NCI-H2081 (cell line): ENCODE measurements at places on chromosomes 2 and 18.

DNA sequence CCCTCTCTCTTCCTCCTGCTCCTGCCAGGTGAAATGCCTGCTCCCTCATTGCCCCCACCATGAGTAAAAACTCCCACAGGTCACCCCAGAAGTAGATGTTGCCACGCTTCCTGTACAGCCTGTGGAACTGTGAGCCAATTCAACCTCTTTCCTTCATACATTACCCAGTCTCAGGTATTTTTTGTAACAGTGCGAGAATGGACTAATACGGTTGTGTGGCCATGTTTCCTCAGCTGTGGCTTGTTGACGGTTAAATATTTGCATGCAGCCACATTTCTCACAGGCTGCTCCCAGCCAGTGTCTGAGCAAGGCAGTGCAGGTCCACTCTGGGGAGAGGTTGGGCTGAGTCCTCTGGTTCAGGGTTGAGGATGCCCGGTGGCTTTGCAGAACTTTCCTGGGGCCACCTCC is 27.8 kb upstream of the COPS8 start:
- no peak for DNase-seq

DNA sequence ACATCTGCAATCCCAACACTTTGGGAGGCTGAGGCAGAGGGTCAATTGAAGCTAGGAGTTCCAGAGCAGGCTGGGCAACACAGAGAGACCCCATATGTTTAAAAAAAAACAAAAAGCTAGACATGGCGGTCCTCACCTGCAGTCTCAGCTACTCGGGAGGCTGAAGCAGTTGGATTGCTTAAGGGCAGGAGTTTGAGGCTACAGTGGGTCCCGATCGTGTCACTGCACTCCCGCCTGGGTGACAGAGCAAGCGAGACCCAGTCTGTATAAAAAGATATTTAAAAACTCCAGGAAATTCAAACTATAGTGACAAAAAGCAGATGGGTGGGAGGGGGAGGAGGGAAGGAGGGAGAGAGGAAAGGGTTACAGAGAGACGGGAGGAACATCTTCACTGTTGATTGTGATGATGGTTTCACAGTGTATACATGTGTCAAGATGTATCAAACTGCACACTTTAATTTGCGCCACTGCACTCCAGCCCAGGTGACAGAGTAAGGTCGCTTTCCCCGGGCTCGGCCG is 942 bp upstream of the ZNF236 start:
- DNase-seq = no peak

DNA sequence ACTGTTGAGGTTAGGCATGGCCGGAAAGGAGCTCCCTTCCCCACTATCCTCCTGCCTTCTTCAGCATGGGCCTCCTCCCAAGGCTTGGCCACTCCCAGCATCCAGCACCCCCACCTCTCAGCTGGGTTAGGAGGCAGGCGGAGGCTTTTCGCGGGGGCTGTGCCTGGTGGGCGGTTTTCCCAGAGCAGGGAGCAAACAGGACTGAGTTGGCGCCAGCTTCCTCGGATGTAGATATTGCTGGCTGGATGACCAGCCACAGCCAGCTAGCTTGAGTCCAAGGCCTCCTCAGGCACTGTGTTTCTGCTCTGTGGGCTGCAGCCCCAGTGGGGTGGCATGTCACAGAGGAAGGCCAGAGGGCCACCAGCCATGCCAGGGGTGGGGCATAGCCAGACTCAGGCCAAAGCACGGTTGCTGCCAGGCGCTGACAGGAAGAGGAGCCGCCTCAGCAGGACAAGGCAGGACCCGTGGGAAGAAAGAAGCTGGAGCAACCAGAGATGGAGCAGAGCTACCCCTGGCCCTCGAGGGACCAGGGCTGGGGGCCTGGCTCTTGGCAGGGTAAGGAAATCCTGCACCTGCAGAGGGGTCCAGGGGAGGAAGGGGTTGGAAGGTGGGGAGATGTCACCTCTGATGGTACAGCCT is at the start of gene TCF23:
Gene TCF23 (plus strand): TSS at position 204 of the 639 bp plus-strand sequence. CDS start 130 bp downstream, at position 334.
- no peak for DNase-seq

- DNase-seq = peak; percentile 30
Observed at GRCh38 chr2:85405201-85406059, 4.7 kb downstream of the CAPG start.

GRCh38 chr2:205731583-205731981 is 49.3 kb downstream of the NRP2 start:
- no peak for DNase-seq

DNA sequence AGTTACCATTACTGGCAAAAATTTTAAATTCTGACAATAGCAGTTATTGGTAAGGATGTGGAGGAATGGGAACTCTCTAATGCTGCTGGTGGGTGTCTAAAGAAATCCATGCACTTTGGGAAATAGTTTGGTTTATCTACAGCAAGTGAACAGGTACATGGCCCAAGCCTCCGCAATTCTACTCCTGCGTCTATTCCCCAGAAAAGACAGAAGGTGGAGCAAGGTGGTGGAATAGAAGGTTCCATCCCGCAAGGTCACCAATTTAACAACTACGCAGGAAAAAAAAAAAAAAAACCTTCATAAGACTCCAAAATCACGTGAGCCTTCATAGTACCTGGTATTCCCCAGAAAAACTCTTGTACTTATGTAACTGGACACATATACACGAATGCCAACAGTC is 6.5 kb downstream of the CFAP65 start:
- DNase-seq = no peak

DNA sequence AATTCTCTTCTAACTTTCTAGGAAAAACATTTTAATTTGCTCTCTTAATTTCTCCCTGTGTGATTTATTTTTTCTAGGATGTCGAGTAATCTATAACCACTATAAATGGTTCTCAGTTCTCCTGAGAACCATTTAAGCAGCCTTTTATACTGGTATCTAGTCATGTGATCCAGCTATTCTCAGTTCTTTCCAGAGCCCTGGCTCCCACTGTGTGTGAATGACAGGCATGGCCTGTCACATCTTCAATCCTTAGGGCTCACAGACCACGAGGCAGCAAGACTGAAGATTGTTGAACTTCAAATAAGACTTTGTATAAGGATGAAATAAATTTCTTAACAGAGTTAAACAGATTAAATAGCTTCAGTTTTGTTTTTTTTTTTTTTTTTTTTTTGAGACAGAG is 219.4 kb downstream of the HNMT start:
- DNase-seq = no peak

DNA sequence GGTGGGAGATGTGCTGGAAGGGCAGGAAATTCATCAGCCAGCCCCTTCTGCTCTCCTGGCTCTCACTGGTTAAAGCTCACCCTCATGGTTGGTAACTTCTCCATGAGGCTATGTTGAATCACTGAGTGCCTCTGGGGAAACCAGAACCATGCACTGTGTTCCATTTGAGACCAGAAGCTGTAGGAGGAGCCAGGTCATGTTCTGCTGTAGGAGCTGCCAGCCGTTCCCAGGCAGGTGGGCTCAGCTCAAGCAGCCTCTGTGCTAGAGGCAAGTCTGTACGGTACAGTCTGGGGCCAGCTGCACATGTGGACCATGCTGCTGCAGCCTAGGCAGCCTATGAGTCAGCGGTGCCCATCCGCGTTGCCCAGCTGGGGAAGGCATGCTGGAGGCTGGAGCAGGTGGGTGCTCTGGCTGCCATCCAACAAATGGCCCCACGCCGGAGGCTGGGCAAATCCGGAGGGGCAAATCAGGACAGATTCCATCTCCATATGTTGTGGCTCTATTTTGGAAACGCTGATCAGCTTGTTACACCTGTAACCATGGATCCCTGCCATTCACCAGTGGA is 22.0 kb upstream of the KCNF1 start:
- DNase-seq = peak; percentile 84

- DNase-seq = peak; percentile 3
Observed at GRCh38 chr2:197777823-197778407, 7.2 kb downstream of the BOLL start.
